Kidney tubule cell (primary cell): ENCODE measurements at places on chromosomes 13 and 19.

DNA sequence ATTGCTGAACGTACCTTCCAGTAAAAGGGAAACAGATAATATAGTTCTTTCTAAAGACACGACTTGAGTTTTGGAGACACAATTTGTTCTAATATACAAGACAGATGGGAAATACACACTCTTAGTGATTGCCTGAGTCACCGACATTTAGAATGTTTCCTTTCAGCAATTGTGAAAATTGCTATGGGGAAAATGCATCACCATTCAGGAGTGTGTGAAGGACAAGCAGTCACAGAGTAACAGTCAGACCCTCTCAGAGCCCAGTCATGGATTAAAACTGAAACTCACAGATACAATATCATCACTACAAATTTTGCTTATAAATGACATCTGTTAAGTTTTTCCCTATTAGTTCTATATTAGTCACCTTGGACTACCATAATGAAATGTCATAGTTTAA, 286.1 kb downstream of the SPRY2 start:
- DNase-seq = no peak

- DNase-seq = no peak
These were observed 1.3 kb upstream of the HNRNPL start for GRCh38 chr19:38850976-38851621.

GRCh38 chr19:27744926-27745768, 1467.8 kb downstream of the UQCRFS1 start:
- no peak for DNase-seq

GRCh38 chr13:30319130-30319529, 11.8 kb upstream of the KATNAL1 start:
- no peak for DNase-seq

DNA sequence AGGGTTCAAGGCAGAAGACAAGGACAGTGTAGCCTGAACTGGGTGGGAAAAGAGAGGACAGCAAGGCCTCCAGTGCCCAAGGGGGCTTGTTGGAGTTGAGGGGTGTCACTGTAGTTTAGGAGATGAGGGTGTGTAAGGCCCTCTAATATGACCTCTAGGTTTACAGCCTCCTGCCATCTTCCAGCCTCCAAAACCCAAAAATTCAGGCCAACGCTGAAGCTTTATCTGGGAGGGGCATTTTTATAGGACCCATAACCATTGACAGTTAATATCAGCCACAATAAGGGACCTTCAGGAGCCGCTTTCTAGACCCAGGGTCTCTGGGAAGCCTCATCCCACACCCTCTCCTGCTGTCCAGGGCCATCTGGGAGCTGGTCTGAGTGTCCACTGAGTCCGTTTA, 2.8 kb downstream of the KLF1 start:
- no peak for DNase-seq

DNA sequence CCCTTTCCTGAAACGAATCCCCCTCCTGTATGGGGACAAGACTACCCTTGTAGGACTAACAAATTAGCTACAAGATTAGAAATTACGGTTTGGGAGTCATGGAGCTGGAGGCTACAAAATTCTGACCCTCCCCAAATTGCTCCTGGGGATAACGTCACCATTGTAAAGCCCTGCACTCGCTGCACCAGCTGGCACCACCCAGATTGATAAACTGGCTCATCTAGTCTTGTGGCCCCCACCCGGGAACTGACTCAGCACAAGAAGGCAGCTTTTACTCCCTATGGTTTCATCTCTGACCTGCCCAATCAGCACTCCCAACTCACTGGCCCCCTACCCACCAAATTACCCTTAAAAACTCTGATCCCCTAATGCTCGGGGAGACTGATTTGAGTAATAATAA, 150.6 kb upstream of the TSC22D1 start:
- no peak for DNase-seq

DNA sequence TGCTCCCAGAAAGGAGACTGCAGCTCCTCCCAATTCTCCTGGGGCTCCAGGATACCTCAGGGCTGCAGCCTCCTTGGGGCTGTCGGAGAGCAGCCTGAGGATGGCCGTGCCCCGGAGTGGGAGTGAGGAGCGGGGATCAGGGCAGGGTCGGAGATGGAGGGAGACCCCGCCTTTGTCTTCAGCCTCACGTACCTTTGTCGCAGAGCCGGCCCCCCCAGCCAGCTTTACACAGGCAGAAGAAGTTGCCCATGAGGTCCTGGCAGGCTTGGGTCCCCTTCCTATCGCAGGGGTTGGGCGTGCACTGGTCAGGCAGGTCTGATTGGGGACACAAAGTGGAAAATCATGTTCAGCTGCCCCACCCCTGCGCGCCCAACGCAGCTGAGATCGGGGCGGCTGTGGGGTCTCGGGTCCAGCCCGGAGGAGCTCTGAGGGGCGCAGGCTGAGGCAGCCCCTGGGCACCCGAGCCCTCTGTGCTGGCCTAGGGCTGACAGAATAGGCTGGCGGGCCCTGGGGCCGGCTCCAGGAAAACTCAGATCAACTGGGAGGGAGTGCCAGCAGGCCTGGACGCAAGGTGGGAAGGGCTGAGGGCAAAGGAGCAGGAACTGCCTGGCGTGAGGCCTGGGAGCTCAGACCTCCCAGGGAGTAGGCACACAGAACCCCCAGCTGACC, 24.2 kb downstream of the GAS6 start:
- DNase-seq = no peak

GRCh38 chr13:39335721-39336120, 267.3 kb downstream of the LHFPL6 start:
- DNase-seq = no peak

- peak; percentile 70 for DNase-seq
These were observed 118.7 kb upstream of the MCF2L start for GRCh38 chr13:112850273-112850672.

GRCh38 chr19:38514812-38515633, 81.5 kb downstream of the RYR1 start:
- peak; percentile 65 for DNase-seq

DNA sequence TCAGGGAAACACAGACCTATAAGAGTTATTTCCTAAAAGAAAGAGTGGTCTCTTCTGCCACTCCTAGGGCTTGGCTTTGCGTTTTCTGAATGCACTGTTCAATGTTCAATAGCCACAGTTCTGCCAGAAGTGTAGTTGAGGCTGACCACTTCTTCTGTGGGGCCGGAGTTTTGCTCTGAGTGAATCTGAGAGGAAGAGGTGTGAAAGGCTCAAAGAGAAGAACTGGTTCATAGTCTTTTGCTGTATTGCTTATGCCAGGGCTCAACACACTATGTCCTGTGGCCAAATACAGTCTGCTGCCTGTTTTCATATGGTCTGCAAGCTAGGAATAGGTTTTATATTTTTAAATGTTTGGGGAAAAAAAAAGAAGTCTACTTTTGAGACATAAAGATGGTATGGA, 128.2 kb downstream of the STOML3 start:
- DNase-seq = no peak

- DNase-seq = peak; percentile 46
These were observed 24.2 kb upstream of the TTYH1 start for GRCh38 chr19:54390942-54391577.

DNA sequence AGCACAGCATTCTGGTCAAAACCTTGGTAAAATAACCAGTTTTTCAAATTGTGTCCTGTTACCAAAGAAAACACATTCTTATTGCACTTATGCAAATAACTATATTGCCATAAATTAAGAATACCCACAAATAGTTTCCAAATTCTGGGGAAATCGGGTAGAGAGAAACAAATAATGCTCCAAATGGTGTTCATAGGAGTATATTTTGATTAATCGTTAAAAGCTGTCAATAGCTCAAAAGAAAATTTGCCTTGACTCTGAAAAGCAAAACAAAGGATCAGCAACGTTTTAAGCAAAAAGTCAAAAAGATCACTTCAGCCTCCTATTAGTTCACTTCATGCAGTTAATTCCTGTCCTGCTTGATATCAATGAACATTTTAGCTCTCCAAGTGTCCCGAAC, 22.2 kb upstream of the CEACAM21 start:
- DNase-seq = no peak

GRCh38 chr19:676339-677105, at the start of gene FSTL3:
TSS of gene FSTL3 (plus strand) at chr19:676392. CDS start at chr19:676424, 32 bp downstream.
- peak; percentile 57 for DNase-seq

- no peak for DNase-seq
These were observed 29.7 kb upstream of the ENOX1 start for GRCh38 chr13:43816401-43816889.

- DNase-seq = peak; percentile 37
These were observed 15.7 kb downstream of the FEM1A start for GRCh38 chr19:4807188-4807587.

DNA sequence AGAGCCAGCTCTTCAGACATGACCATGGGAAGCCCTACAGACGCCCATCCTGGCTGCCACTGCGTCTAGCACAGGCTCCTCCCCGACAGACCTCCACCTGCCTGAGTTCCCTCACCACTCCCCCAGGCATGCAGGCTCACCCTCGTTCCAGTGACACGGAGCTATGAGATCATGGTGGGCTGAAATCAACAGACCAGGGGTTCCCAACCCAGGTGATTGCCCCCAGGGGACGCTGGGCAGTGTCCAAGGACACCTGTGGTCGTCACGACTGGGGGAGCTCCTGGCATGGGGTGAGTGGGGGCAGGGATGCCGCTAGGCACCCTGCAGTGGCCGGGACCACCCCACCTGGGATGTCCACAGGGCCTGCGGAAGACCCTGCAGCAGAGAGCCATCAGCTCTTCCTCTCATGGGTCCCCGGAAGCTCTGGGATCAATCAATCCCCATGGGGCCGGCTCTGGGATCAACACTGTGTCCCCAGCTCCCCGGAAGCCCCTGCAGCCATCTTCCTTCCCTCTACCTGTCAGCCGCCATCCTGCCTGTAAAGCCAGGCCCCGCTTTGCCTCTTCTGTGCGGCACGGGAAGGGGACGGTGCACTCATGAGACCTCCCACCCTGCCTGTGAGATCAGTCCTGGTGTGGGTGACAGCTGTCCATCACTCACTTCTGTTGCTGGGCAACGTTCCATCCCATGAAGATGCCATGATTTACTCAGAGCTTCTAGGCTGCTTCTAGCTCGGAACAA, 12.8 kb upstream of the MADCAM1 start:
- no peak for DNase-seq

DNA sequence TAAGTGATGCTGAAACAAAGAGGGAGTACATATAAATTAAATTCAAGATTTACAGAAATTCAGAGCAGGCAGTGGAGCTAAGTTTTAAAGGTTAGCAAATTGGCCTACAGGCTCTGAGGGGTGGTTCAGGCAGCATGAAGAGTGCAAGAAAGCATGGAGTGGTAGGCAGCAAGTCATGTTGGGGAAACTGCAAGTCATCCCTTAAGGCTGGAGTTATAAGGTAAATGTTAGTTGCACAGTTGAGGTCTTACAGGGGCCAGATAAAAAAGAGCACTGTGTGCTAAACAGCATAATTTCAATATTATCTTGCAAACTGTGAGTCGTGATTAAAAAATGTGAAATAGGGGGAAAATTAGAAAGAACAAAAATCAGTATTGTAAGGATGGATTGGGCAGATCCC, 106.2 kb downstream of the VWA8 start:
- no peak for DNase-seq

DNA sequence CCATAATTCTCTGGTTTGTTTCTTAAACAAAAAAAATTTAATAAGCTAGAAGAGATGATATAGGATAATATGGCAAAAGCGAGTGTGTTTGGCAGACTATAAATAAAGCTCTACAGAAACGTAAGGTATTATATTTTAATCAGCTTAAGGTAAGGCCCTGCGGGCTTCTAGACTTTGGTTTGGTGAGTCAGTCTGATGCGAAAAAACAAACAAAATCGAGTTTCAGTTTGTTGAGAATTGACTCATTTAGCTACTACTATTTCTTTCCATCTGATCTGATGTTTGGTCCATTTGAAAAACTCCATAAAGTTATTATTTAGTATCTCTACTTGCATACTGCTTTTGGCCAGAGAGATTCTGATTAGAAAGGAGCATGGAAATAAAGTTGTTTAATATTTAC, 138.0 kb downstream of the MIPEP start:
- DNase-seq = no peak

- DNase-seq = no peak
These were observed 67.0 kb downstream of the ABCC4 start for GRCh38 chr13:95234242-95234641.

DNA sequence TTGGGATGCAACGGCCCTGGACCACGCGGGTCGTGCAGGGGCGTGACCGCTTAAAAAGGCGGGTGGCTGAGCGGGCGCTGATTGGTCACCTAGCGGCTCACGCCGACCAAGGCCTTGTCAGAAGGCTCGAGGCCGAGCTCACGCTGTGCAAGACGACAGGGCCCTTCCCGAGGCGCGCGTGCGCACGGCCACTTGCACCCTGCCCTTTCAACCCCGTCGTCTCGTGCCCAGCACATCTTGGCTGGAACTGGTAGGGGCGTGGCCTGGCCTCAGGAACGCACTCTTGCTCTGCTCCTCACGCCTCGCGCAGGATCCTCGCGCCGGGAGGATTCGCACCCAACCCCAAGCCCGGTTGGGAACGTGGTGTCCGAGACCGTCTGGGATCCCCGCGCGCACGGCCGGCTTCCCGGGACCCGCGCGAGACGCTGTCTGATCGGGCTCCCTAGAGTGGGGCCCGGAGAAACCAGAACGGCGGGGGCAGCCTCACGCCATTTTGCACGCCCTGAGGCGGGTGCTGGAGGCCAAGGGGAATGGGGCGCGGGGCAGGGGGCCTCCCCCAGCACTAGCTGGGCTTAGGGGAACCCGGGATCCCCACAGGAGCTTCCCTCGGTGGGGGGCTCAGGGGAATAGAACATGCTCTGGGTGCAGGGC, at the start of gene MEIOSIN:
MEIOSIN (plus strand) TSS at position 280 of the 651 bp plus-strand sequence. CDS start 1,938 bp downstream, outside the sequence.
- DNase-seq = no peak

DNA sequence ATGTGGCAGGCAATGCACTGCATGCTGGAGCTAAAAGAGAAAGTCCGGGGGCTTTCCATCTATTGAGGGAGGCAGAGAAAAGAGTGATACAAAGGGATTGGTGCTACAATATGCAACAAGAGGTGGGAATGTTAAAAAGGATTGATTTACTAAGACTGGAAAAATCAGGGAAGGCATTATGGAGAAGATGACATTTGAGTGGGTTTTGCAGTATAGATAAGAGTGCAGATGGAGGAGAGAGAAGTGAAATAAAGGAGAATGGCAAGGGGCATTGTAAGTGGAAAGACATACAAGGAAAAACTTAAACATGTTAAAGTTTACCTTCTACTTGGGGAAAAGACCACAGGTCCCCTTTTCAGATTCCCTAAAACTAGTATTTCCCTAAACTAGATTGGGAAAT, 399.4 kb downstream of the KCNRG start:
- DNase-seq = no peak

GRCh38 chr13:74476365-74476764, 342.2 kb upstream of the KLF12 start:
- DNase-seq = no peak

DNA sequence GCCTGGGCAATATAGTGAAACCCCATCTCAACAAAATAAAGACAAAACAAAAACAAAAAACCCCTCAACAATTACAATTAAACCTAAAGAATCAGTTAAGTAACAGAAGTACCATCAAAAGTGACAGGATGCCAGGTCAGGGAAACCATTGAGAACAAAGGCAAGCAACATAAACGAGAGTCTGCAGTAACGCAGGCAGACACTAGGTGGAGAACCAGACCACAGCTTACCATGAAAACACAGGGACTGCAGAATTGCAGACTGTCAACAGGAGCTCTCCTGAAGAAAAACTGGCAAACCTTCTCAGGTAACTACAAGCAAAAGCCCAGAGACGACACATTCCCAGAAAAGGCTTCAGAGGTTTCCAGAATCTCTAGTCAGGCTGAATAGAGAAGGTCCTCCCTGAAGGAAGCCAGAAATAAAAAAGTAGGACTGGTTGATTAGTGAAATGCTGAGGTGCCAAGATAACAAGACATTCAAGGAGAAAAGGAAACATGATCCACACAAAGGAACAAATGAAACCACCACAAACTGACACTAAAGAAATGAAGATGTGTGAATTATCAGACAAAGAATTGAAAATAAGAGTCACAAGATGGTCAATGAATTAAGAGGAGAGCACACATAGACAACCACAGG, 2.2 kb upstream of the ZNF665 start:
- DNase-seq = peak; percentile 76
